ENCODE measurements at places on chromosomes 5 and 9. TPM values are rescaled to one million over a fixed set of nuclear protein-coding genes. Genes with fewer than 3 reads are reported as not detected.

Gene SPINK4
- total RNA-seq: not detected

Gene IFNA2
- total RNA-seq: not detected

Gene GPR151
- total RNA-seq: not detected

Gene DRD1
- not detected for total RNA-seq

Gene C7
- total RNA-seq: 15.1 TPM

Gene ADAMTS2
- total RNA-seq: 29.7 TPM

Gene TLX3
- total RNA-seq: not detected

Gene PDLIM4
- total RNA-seq: 19.8 TPM

Gene GFPT2
- 9.9 TPM for total RNA-seq

Gene F12
- total RNA-seq: not detected

Gene C5orf15
- 43.3 TPM for total RNA-seq

Gene PRELID2
- 59.5 TPM for total RNA-seq

Gene SLC6A19
- total RNA-seq: under 0.01 TPM

Gene PSAT1
- 10.4 TPM for total RNA-seq

Gene SPINK1
- total RNA-seq: not detected

Gene LRRTM2
- 0.52 TPM for total RNA-seq

Gene TERT
- not detected for total RNA-seq

Gene ABLIM3
- 15.1 TPM for total RNA-seq

Gene ADAMTS16
- 5.7 TPM for total RNA-seq

Gene INPP5E
- total RNA-seq: 4.7 TPM

Gene PCDHGC4
- 3.7 TPM for total RNA-seq

Gene SEMA4D
- total RNA-seq: 14.6 TPM

Gene IFNA13
- 0.52 TPM for total RNA-seq

Gene LCN12
- total RNA-seq: not detected
